SHP77 treated with DMSO at 0.1 percent for 48 hours (cell line): ENCODE measurements at places on chromosomes 3 and 15.

- no peak for DNase-seq
Observed at GRCh38 chr3:188711881-188712247, 459.9 kb upstream of the TPRG1 start.

DNA sequence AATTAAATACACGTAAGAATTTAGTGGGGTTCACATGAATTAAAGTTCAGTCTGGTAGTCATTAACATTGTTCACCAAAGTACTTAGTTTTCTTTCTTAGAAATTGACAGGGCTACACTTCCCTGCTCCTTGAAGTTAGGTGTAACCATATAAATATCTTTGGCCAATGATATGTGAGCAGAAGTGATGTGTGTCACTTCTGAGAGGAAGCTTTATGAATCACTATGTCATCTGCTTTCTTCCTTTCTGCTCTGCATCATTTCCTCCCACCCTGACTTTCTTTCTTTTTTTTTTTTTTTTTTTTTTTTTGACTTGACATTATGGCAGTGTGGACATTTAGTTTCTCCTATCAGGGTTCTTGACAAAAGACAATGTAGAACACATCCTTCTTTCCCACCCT, 156.2 kb upstream of the COL8A1 start:
- no peak for DNase-seq

GRCh38 chr3:151171145-151171757, 31.8 kb downstream of the GPR171 start:
- DNase-seq, result no peak

DNA sequence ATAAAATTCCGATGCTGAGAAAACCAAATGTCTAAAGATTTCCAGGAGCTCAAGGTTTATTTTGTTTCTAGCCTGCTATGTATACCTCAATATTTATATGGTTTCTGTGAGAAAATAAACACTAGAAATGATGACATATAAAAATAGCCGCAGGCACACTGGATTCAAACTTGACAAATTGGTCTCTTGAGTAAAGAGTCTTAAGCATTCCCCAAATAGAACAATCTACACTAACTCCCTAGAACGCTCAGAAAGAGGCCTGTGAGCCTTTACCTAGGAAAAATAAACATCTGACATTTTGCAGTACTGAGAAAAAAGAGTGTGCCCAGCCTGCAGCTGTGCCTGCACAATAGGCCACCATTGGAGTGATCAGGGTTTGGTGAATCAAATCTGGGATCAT, 75.2 kb downstream of the NEK10 start:
- DNase-seq, result no peak

GRCh38 chr3:37139567-37140052, 34.8 kb downstream of the LRRFIP2 start:
- DNase-seq, result no peak
